ENCODE measurements at places on chromosomes 5 and 9.

- DNase-seq, result no peak
Observed at GRCh38 chr9:121053544-121053943, 3.5 kb upstream of the C5 start.

GRCh38 chr9:76013809-76014208 is 123.3 kb downstream of the PCSK5 start:
- no peak for DNase-seq

GRCh38 chr5:134082264-134082992 is 32.1 kb upstream of the TCF7 start:
- no peak for DNase-seq

GRCh38 chr9:2679011-2679410 is 38.3 kb upstream of the KCNV2 start:
- DNase-seq, result no peak

- DNase-seq, result no peak
Observed at GRCh38 chr5:81400375-81400774, 6.4 kb upstream of the ACOT12 start.

DNA sequence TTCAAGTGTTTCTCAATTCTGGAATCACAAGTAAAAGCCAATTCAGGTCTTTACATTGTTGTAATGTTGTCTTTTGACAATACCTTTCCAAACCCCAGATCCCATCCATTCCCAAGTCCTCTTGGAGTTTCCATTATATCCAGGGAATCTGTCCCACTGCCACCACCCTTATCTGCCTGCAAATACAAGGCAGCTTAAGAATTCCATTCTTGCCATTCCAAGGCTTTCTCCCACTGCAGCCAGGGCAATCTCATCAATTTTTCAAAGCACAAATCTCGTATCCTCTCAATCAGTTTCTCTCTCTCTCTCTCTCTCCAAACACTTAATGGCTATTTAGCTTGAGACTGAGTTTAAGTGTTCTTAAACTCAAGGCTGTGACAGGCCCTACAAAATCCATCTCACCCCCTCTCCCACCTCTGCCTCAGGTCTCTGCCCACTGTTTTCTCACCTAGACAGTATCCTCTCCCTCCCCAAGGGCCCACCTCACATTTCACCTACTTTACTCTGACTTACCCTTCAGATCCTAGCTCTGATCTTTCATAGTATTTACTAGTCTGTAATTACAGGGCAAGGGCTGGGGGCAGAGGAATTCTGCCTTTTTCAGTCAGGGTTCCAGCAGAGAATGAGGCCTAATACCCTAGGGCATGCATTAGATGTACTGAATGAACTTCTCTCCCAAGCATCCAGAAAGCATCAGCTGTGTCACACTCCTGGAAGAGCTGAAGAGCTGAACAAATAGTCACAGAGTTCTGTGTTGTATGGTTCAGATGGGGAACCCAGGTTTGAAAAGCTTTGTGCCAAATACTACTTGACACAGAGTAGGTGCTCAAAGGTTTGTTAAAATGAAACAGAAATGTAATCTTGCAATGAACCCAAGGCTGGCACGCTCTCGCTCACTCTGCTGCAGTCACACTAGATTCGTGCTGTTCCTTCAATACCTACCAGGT is 46.0 kb downstream of the RAPGEF1 start:
- no peak for DNase-seq

Measured in effector CD8-positive, alpha-beta T cell (primary cell).